ENCODE measurements at places on chromosomes 12 and 14. TPM values are rescaled to one million over a fixed set of nuclear protein-coding genes. Genes with fewer than 3 reads are reported as not detected.

DNA sequence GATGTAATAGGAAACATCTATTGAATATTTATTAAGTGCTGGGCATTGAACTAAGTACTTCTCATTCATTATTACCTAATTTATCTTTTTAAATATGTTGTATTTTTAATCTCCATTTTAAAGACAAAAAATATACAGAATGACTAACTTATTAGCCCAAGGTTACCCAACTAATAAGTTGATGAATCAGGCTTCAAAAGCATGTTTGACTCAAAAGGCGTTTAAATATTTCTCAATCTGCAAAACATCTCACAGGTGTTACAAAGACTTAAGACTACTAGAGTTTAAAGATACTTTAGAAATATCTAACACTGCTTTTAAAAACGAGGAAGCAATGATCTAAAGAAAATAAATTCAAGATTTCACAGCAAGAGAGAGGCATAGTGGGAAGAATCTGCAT lies 457.4 kb upstream of the DCN start:
- no peak for DNase-seq

RNF34 gene
- total RNA-seq: 23.5 TPM

SUPT16H gene
- 35.7 TPM for total RNA-seq

RFX4 gene
- total RNA-seq: not detected

EPYC gene
- not detected for total RNA-seq

DNA sequence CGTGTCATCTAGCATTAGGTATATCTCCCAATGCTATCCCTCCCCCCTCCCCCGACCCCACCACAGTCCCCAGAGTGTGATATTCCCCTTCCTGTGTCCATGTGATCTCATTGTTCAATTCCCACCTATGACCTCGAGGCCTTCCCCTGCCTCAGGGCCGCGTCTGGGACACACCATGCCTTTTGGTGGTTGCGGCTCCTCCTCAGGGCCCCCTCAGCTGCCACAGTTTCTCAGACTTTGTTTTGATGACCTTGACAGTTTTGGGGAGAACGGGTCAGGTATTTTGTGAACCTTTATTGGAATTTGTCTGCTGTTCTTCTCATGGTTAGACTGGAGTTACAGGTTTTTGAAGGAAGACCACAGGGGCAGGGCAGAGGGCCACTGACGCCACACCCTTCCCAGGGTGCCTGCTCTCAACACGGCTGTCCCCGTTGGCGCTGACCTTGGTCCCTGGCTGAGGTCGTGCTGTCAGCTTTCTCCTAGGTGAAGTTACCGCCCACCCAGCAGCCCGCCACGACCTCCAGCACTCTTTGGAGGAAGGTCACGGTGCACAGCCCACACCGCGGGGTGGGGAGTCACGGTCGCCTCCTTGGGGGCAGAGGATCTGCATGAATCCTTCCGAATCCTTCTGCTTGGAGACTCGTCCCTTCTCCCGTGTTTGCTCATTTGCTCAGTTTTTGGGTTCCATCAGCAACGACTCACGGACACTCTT lies 130.5 kb downstream of the KIF26A start:
- DNase-seq: no peak

- no peak for DNase-seq
Observed at GRCh38 chr12:30191696-30192455, 408.1 kb upstream of the TMTC1 start.

- DNase-seq: no peak
Observed at GRCh38 chr12:3296409-3296701, 194.6 kb upstream of the PRMT8 start.

DNA sequence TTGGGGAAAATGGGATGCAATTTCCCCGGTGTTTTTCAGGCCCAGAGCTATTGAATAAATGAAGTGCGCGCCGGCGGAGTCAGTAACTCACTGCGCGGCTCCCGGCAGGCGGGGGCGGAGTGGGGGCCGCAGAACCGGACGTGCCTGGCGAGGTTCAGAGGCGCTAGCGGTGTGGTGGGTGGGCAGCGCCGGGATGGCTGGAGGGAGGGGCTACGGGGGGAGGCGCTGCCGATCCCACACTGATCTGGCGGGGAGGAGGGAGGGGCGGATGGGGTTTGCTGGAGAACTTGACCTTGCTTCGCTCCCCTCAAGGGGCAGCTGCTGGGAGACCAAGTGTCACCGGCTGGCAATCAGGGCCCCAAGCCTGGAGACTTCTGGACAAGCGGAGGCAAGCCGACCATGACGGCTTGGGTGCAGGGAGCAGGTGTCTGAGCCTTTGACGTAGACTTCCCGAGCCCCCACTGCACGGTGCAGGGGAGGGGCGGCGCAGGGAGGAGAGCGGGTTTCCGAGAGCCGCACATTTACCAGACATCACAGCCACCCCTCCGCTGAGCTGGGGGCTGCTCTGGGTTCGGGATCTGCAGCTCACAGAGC lies 174.1 kb upstream of the RTL1 start:
- no peak for DNase-seq

- DNase-seq: no peak
Observed at GRCh38 chr14:90693413-90693812, 122.8 kb downstream of the TTC7B start.

GRCh38 chr14:95157048-95157326 lies 342 bp downstream of the DICER1 start:
- no peak for DNase-seq

- no peak for DNase-seq
Observed at GRCh38 chr14:102831163-102831804, 54.0 kb downstream of the TRAF3 start.

DNA sequence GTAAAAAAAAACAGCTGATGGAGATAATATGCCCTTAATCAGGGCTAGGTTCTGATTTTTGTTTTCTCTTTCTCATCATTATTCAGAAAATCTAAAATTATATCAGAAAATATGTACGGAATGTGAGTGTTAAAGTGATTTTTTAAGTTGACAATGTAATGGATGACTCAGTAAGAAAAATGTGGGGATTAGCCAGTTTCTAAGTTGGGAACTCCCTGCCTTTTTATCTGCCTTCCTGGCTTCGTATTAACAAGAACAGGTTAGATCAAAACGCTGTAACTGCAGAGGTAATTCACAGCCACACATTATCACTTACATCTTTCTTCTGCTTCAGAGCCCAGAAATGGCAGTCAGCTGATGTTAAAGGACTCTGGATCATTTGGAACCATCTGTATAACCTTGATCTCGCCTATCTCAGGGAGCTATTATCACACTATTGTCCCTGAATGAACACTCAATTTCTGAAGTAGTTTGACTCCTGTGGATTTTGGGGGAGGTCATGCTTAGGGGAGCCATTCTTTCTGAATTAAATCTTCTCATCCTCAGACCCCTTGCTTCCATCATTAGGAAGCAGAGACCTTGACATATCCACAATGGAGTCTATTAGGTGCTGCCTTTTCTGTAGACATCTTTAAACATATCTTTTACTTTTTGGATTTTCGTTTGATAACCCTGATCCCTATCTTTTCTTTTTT lies 135.7 kb upstream of the SLC16A7 start:
- no peak for DNase-seq

FAM222A gene
- 5.4 TPM for total RNA-seq

BCL2L14 gene
- total RNA-seq: not detected

- no peak for DNase-seq
Observed at GRCh38 chr14:72824051-72824450, 69.8 kb downstream of the DPF3 start.

DNA sequence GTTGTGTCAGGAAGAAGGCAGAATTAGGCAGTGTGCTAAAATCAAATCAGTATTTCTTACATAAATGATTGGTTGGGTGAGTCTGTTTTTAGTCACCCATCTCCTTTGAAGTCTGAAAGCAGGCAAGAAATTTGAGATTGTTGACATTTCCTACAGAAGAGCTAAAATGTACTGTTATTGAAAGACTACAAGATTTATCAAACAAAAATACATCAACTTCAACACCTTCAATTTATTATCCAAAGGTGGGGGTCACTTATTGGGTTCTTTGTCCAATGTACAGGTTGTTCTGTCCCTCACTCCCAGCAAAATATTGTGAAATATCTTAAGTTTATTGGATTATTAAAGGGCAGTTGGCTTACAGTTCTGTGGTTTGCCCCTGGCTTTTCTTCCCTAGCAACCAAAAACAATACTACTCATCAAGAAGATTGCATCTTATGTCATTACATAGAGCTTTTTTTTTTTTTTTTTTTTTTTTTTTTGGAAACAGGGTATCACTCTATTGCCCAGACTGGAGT lies 20.6 kb upstream of the PKP2 start:
- peak; percentile 28 for DNase-seq

ALDH1L2 gene
- total RNA-seq: 1.2 TPM

OR4E2 gene
- not detected for total RNA-seq

DNA sequence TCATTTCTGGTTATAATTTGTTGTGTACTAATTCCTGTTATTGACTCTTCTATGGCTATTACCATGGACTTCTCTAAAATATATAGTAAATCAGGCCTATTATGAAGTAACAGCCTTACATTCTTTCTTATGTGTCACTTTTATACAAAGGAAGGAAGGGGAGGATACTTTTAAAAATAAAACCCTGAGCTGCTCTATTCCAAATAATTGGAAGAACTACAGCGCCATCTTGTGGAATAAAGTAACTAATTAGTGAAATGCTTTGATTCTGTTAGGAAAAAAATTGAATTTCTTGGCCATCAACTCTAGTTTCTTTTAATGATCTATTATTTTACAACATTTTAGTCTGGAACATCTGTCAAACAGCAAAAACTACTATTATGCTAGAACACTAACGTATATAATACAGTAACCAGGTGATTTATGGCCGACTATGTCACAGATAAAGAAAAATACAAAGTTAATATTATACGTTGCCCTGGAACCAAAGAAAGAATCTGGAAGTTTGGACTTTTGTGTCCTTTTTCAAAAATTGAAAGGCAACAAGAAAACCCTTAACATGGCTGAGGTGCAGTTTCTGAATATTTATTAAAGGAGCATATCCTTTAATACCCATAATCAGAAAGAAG lies 55.0 kb upstream of the NELL2 start:
- DNase-seq: no peak

- no peak for DNase-seq
Observed at GRCh38 chr14:32341947-32342846, 13.1 kb downstream of the AKAP6 start.

LRIG3 gene
- 87.7 TPM for total RNA-seq

DNA sequence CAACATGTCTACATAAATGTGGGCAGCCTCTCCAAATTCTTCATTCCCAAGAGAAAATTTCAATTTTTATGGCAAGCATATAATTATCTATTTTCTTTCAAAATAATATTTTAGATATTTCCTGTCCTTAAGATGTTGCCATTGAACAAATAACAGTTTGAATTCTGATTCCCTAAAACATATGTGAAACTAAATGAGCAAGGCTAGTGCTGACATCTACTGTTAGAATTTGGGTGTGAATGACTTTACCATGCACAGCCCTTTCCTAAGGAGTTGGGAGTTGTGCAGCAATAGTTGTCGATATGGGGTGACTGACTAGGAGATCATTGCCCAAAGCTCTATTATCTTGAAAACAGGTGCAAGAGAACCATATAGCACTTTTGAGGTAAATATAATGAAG lies 108.2 kb upstream of the SLC38A4 start:
- DNase-seq: no peak

- DNase-seq: no peak
Observed at GRCh38 chr14:28754209-28754985, 12.2 kb upstream of the FOXG1 start.

DNA sequence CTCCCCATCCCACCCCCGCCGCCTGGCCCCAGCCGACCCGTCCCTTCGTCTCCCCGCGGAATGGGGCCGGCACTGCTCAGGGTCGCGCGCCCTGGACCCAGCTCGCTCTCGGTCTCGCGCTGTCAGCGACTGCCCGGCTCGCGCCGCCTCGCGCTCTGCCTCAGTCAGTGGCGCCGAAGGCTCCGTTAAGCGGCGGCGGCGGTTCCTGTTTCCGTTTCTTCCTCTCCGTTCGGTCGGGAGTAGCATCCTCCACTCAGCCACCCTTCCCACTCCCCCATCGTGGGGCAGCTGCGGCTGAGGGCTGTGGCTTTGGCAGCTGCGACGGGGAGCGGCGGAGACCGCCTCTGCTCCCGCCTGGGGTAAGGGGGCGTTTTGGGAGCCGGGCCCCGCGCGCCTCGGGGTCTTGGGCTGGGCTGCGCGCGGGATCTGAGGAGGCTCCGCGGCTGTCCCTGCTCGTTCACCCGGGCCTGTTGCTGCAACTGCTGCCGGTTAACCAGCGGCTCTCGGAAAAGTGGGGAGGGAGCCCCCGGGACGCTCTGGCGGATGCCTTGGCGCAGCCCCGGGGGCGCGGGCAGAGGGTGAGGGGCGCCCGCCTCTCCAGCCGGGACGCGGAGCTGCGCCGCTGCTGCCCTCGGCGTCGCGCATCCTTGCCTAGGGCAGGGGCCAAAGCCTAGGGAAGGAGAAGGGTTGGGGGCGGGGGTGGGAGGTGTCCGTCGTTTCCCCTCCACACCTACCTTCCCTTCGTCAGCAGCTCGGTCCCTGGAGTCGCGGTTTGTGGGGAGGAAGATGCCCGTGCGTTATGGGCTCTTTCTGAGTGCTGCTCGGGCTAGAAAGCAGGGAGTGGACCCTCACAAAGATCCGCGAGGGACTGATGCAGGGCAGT lies 567 bp downstream of the FUT8 start:
- peak; percentile 94 for DNase-seq

EPS8 gene
- total RNA-seq: 26.1 TPM

SERPINA10 gene
- not detected for total RNA-seq

- DNase-seq: peak; percentile 41
Observed at GRCh38 chr14:74867673-74868072, 8.3 kb downstream of the PROX2 start.

DHRS2 gene
- total RNA-seq: 1.9 TPM

- DNase-seq: no peak
Observed at GRCh38 chr12:66074561-66074960, 56.0 kb downstream of the LLPH start.

DNA sequence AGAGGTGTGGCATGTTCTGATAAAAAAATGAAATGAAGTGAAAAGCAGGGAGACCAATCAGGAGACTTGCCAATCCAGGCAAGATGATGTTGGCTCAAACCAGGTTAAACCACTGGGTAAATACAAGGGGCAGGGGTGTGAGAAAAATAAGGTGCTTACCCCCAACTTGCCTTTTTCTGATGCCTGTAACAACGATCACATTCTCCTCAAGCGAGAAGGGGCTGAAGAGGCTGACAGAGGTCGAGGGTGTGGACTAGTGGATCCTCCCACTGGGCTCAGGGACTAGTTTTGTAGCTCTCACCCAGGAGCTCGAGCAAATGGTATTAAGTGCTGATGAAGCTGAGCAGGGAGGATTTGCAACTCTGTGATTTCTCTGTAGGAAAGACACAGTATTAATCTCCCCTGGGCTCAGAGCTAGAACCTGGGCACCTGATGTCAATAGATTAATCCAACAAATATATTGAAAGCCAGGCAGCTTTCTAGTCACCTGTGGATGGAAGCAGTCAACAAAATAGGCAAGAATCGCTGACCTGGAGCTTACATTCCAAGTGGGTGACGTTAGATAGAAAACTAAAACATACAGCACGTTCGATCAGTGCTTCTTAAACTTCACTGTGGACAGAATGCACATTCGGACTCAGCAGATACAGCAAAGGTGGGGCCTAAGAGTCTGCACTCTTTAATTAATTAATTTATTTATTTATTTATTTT lies 15.2 kb upstream of the EAPP start:
- DNase-seq: peak; percentile 75

DNA sequence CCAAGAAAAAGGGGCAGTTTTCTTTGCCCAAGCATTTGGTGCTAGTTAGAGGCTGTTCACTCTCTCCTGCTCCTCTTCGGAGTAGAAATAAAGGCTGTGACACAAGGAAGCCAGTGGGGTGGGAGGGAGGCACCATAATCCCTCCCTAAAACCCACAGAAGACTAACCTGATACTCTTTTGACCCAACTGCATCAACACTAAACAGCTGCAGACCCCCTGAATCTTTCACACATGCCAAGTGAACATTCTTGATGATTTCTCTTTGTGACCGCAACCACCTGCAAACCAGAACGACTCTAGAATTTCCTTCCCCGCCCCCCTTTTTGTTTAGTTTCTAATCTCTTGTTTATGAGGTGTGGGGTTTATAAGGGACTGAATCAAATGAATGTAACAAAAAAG lies 175.8 kb upstream of the BCL2L14 start:
- no peak for DNase-seq

Data from lower leg skin (tissue), 4 donors.